ENCODE measurements at places on chromosomes 7 and 10. TPM values are rescaled to one million over a fixed set of nuclear protein-coding genes. Genes with fewer than 3 reads are reported as not detected.

DNA sequence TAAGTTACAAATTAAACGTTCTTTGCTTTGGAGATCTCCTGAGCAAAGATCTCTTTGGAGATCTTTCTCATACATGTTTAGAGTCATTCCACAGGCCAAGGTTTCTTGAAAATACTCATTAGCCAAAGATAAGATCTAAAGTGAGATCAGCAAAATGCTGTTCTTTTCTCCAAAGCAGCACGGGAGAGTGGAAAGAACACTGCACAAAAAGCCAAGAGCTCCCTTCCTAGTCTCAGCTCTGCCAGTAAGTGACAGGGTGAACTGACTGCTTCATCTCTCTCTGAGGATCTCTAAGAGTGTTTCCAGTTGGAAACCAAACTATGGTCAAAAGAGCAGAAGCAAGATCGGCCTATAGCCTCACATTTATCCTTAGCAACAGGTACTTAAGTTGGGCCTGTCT, 168.4 kb upstream of the ASAH2 start:
- H3K4me3 ChIP-seq = no peak overlapping the region
- H3K27ac ChIP-seq = no peak overlapping the region
- no peaks in the 10 kb centered on the region for H3K27me3 ChIP-seq
- DNase-seq = no peak
- no peaks in the 10 kb centered on the region for H3K36me3 ChIP-seq

DNA sequence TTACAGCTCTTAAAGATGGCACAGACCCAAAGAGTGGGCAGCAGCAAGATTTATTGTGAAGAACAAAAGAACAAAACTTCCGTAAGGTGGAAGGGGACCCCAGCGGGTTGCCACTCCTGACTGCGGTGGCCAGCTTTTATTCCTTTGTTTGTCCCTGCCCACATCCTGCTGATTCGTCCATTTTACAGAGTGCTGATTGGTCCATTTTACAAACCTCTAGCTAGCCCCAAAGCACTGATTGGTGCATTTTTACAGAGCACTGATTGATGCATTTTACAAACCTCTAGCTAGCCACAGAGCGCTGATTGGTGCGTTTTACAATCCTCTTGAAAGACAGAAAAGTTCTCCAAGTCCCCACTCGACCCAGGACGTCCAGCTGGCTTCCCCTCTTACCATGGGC, 16.8 kb upstream of the CCSER2 start:
- H3K36me3 ChIP-seq = no peaks in the 10 kb centered on the region
- H3K27ac ChIP-seq = no peak overlapping the region
- no peak for DNase-seq
- H3K27me3 ChIP-seq = no peaks in the 10 kb centered on the region

GRCh38 chr7:142389544-142389943, 131.7 kb upstream of the PRSS58 start:
- H3K4me1 ChIP-seq = peaks cover 3% of the 10 kb centered on the region
- no peak overlapping the region for H3K27ac ChIP-seq
- no peaks in the 10 kb centered on the region for H3K27me3 ChIP-seq

GRCh38 chr7:44548893-44549292, 7.8 kb upstream of the NPC1L1 start:
- no peaks in the 10 kb centered on the region for H3K4me1 ChIP-seq
- H3K36me3 ChIP-seq = no peaks in the 10 kb centered on the region
- DNase-seq = no peak
- H3K27ac ChIP-seq = no peak overlapping the region

GRCh38 chr7:75984130-75985008, 10.0 kb downstream of the TMEM120A start:
- no peak overlapping the region for H3K4me3 ChIP-seq
- H3K27me3 ChIP-seq = no peaks in the 10 kb centered on the region
- peaks cover 88% of the 10 kb centered on the region for H3K36me3 ChIP-seq
- DNase-seq = no peak

DNA sequence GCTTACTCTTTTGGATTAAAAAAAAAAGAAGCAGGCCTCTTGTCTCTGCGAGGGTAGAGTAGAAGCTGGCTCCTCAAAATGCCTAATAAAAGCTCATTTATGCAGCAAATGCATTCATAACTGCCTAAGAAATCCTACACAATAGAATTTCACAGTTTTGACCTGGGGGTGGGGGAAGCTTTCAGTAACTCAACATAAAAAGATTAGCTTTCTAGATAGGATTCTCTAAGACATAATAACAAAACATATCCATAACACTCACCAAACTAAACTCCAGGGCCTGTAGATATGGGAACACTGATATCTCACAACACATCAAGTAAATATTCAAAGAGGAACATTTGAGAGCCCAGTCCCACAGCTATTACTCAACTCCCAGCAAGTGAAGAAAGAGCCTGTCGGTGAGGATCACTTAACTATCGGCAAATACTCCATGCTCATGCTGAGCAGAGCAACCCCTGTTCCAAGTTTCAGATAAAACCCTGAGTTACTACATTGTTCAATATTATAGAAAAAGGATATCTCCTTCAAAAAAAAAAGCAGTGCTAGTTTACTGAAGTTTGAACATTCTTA, 88.1 kb downstream of the COBL start:
- no peak overlapping the region for H3K27ac ChIP-seq
- no peak for DNase-seq
- H3K4me1 ChIP-seq = no peaks in the 10 kb centered on the region
- no peaks in the 10 kb centered on the region for H3K27me3 ChIP-seq
- no peaks in the 10 kb centered on the region for H3K36me3 ChIP-seq

DNA sequence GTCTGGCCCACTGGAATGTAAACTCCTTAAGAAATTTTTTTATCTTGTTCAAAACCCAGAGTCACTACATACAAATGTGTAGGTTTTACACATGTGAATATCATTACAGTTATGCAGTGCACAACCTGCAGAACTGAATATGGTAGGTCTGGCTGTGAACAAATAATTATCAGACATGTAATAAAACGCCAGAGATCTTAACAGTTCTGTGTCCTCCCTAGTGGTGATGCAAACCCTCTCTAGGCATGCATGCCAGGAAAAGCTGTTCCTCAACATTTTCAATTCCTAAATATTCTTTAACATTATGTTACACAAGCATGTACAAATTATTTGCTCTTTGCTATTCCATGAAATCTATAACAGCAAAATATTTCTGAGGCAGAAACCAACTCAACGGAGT, 124.6 kb downstream of the IMMP2L start:
- H3K27me3 ChIP-seq = no peaks in the 10 kb centered on the region
- H3K27ac ChIP-seq = no peak overlapping the region
- no peaks in the 10 kb centered on the region for H3K36me3 ChIP-seq
- no peak overlapping the region for H3K4me3 ChIP-seq

- DNase-seq = no peak
- H3K36me3 ChIP-seq = no peaks in the 10 kb centered on the region
- no peak overlapping the region for H3K4me3 ChIP-seq
- no peak overlapping the region for H3K27ac ChIP-seq
- H3K27me3 ChIP-seq = no peaks in the 10 kb centered on the region
These were observed 391.8 kb upstream of the ETV1 start for GRCh38 chr7:14381306-14381705.

DNA sequence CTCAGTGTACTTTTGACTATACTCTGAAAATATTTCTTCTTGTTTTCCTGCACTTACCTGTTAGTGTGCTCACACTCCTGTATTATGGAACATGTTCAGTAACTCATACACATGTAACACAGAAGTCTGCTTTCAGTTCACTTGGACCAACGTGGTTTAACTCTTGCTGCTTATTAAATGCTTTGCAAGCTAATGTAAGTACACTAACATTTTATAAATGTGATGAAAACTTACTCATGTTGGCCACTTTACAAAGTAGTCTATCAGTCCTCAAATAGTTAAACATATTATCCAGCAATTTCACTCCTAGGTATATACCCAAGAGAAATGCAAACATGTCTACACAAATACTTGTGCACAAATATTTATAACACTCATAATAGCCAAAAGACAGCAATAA, 98.4 kb downstream of the UBE2H start:
- no peak for DNase-seq
- H3K36me3 ChIP-seq = no peaks in the 10 kb centered on the region
- H3K27ac ChIP-seq = peak overlapping the region; percentile 57
- H3K4me3 ChIP-seq = no peak overlapping the region
- peaks cover 67% of the 10 kb centered on the region for H3K4me1 ChIP-seq

DNA sequence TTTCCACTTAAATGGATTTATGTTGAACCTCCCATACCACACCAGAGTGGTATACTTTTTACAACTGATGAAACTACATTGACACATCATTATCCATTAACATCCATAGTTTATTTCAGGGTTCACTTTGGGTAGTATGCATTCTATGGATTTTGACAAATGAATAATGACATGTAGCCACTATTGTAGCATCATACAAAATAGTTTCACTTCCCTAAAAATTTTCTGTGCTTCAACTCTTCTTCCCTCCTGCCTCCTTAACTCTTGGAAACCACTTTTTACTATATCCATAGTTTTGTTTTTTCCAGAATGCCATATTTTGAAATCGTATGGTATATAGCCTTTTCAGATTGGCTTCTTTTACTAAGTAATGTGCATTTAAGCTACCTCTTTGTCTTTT, 199.5 kb upstream of the TMEM196 start:
- no peaks in the 10 kb centered on the region for H3K4me1 ChIP-seq
- no peaks in the 10 kb centered on the region for H3K27me3 ChIP-seq
- no peak overlapping the region for H3K4me3 ChIP-seq
- H3K36me3 ChIP-seq = no peaks in the 10 kb centered on the region
- H3K27ac ChIP-seq = no peak overlapping the region
- no peak for DNase-seq

- H3K36me3 ChIP-seq = no peaks in the 10 kb centered on the region
- no peak overlapping the region for H3K4me3 ChIP-seq
- no peaks in the 10 kb centered on the region for H3K27me3 ChIP-seq
- no peak overlapping the region for H3K27ac ChIP-seq
- H3K4me1 ChIP-seq = no peaks in the 10 kb centered on the region
These were observed 8.7 kb upstream of the ARHGAP12 start for GRCh38 chr10:31937371-31937770.

DNA sequence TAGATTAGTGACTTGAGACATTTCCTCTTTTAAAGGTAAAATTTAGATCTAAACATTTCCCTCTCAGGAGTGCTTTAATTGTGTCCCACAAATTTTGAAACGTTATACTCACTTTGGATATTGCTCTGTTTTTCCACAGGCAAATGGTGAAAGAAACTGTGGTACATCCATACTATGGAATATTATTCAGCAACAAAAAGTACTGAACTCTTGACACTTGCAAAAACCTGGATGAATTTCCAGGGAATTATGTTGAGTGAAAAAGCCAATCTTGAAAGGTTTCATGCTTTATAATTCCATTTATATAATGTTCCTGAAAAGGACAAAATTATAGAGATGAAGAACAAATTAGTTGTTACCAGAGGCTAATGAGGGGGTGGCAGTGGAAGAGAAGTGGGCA, 153.3 kb upstream of the SVIL start:
- no peak overlapping the region for H3K4me3 ChIP-seq
- H3K36me3 ChIP-seq = no peaks in the 10 kb centered on the region
- no peak for DNase-seq
- H3K4me1 ChIP-seq = peaks cover 3% of the 10 kb centered on the region
- no peaks in the 10 kb centered on the region for H3K27me3 ChIP-seq

DNA sequence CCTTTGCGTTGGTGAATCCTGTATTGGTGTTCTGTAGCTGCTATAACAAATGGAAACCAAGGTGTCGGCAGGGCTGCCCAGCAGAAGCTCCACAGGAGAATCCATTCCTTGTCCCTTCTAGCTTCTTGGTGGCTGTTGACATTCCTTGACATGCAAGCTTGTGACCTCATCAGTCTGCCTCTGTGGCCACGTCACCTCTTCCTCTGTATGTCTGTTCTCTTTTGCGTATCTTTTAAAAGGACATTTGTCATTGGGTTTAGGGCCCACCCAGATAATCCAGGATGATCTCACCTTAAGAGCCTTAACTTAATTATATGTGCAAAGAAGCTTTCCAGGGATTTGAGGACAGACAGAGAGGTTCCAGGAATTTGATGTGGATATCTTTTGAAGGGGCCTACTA, 15.3 kb upstream of the ZCCHC24 start:
- DNase-seq = no peak
- no peaks in the 10 kb centered on the region for H3K36me3 ChIP-seq
- no peaks in the 10 kb centered on the region for H3K4me1 ChIP-seq
- H3K4me3 ChIP-seq = no peak overlapping the region
- no peaks in the 10 kb centered on the region for H3K27me3 ChIP-seq

DNA sequence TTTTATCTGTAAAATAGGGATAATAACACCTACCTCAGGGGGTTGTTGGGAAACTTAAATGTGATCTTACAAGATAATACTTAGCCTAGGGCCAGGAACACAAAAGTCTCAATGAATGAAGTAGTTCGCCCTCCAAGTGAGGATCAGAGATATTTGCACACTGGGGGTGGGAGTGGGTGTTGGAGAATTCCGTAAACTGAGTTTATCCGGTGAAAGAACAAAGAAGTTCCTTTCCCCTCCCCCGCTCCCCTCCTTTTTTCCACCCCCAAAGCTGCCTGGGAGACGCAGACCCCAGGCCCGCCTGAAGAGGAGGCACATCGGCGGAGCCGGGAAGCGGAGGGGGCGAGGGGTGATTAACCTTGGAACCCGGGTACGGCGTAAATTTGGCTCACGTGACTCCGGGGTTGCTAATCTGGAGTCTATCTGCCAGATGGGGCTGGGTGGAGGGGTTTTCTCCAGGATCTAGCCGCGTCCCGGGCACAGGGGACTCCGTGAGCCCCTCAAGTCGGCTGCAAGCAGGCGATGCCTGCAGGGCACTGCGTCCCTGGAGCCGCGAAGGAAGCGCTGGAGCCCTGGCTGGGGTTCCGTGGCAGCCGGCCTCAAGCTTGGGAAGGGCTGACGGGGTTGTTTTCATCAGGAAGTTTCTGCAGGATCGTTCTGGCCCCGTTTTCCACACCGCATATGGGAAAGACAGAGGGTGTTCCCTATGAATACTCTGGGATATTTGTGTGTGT, 1.4 kb upstream of the PODXL start:
- H3K27me3 ChIP-seq = no peaks in the 10 kb centered on the region
- no peaks in the 10 kb centered on the region for H3K36me3 ChIP-seq
- H3K27ac ChIP-seq = peak overlapping the region; percentile 94

- no peak overlapping the region for H3K4me3 ChIP-seq
- no peaks in the 10 kb centered on the region for H3K4me1 ChIP-seq
- DNase-seq = no peak
- no peak overlapping the region for H3K27ac ChIP-seq
These were observed 338.5 kb downstream of the SEMA3D start for GRCh38 chr7:84848219-84848973.

- no peak overlapping the region for H3K4me3 ChIP-seq
- DNase-seq = no peak
- H3K36me3 ChIP-seq = no peaks in the 10 kb centered on the region
- no peak overlapping the region for H3K27ac ChIP-seq
These were observed 19.0 kb upstream of the CPN1 start for GRCh38 chr10:100100651-100101184.

Gene STEAP2
- polyA plus RNA-seq = 1.4 TPM

Gene PITRM1
- polyA plus RNA-seq = 68.0 TPM

Gene MRLN
- not detected for polyA plus RNA-seq

Gene LDB3
- 1,759 TPM for polyA plus RNA-seq

Gene GRM8
- polyA plus RNA-seq = 0.24 TPM

Gene SLC26A4
- polyA plus RNA-seq = 0.21 TPM

Gene OR2A42
- polyA plus RNA-seq = not detected

Gene OPN4
- polyA plus RNA-seq = 0.03 TPM
